Activated T-cell treated with anti-CD3 and anti-CD28 coated beads, Interleukin-2, amount 50 U/mL, for 24 hours (primary cell): ENCODE measurements at places on chromosomes 11 and 22.
A peak's percentile ranks its signal among the peaks of the same experiment; 100 is the strongest.

DNA sequence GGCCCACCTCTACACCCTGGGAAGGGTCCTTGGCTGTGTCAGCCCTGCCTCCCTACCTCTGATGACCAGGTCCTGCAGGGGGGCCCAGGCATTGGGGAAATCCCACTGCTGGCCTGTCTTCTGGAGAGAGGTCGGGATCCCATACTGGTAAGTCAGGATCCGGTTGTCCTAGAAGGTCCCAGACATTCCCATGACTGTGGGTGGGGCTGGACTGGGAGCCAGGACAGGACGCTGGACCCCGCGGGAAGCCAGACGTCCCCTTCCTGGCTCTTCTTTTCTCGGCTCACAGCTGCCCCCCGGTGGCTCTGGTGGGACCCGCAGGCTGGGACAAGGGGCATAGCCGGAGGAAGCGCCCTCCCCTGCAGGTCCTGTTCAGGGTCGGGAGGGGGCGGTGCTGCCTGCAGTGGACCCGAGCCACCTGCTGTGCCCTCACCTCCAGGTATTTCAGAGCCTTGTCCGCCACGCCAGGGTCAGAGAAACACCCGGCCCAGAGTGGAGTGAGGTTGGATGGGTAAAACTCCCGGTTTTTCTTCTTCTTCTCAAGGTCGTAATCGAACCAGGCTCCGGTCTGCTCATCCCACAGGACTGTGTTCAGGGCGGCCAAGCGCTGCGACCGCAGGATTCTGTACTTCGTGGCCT, 20.0 kb downstream of the TREH start:
- peak; percentile 94 for DNase-seq

DNA sequence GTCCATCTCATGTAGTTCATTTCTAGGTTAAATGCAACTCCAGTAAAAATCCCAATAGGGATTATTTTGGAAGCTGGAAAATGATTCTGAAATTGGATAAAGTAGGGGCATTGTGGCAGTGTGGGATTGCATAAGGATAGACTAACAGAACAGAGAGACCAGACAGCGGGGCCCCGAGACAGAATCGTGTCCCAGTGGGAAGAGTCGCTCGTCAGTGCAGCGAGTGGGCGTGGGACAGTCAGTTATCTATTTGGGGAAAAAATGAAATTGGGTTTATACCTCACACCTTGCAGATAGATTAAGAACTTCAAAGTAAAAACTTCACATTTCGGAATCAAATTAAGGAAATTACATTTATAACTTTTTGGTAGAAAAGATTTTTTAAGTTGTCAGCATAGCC, 10.6 kb downstream of the SART1 start:
- DNase-seq: no peak

DNA sequence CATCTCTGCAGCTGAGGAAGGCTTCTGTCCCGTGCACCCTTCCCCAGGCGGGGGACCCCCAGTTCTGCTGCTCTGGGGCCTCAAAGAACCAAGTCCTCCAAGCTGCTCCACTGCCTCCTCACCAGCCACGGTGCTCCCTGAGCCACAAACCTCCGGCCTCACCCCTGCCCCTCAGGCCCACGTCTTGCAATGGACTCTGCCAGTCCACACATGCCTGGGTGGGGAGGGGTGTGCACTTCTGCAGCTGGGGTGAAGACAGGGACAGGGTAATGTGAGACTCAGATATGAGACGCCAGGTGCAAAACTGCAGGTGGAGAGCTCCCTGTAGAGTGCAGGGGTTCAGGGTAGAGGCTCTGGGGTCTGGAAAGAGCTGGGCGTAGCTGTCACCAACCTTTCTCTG, 3.2 kb upstream of the PTDSS2 start:
- DNase-seq: no peak

DNA sequence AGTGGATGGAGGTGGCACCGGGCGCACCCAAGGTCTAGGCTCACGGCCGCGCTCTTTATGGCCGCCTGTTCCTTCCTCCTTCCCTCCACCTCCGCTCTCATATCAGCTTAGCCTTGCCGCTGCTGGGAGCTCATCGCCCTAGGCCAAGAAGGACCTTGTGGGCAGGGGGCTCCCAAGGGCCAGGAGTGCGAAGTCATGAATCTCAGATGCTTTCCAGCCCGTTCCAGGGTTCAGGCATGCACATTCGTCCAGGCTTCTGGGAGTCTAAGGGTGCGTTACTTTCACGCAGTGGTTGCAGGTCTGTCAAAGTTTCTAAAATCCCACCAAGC, 4.1 kb upstream of the GALR3 start:
- DNase-seq: no peak

GRCh38 chr11:17985517-17985916, 27.3 kb downstream of the SERGEF start:
- no peak for DNase-seq

DNA sequence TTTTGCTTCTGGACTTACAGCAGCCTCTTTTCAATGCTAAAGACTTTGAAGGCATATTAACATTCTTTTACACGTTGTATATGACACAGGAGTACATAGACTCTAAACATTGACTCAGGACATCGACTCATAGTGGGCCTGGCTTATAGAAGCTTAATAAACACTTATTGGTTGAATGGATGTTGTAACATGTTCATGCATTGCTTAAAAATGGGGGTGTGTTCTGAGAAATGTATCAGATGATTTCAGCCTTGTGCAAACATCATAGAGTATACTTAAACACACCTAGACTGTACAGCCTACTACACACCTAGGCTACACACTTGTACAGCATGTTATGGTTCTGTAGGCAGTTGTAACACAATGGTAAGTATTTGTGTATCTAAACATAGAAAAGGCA, 17.9 kb downstream of the TTC17 start:
- no peak for DNase-seq

DNA sequence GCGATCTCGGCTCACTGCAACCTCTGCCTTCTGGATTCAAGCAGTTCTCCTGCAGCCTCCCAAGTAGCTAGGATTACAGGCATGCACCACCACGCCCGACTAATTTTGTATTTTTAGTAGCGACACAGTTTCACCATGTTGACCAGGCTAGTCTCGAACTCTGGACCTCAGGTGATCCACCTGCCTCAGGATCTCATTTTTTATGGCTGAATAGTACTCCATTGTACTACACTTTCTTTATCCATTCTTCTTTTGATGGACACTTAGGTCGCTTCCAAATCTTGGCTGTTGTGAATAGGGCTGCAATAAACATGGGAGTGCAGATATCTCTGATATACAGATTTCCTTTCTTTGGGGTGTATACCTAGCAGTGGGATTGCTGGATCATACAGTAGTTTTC, 20.8 kb downstream of the XRCC6 start:
- peak; percentile 11 for DNase-seq

GRCh38 chr22:28911304-28911690, 27.9 kb downstream of the ZNRF3 start:
- DNase-seq: peak; percentile 27

GRCh38 chr11:34179026-34179675, 73.7 kb downstream of the NAT10 start:
- no peak for DNase-seq

DNA sequence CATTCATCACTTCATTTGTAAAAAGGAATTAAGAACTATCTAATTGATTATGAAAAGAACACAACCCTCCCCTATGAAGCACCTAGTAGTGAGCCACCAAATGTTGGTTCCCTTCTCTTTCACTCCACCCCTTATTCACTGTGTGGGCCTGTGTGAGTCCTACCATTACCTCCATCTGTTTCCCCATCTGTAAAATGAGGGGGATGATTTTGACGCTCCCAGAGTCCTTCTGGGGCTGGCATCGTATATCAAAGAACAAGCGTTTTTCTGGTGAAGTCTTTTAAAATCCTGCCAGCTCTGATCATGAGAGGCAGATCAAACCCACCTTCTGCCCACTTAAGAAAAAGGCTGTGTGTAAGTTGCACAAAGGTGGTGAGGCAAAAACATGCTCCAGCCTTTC, 96.6 kb upstream of the SEZ6L start:
- no peak for DNase-seq

DNA sequence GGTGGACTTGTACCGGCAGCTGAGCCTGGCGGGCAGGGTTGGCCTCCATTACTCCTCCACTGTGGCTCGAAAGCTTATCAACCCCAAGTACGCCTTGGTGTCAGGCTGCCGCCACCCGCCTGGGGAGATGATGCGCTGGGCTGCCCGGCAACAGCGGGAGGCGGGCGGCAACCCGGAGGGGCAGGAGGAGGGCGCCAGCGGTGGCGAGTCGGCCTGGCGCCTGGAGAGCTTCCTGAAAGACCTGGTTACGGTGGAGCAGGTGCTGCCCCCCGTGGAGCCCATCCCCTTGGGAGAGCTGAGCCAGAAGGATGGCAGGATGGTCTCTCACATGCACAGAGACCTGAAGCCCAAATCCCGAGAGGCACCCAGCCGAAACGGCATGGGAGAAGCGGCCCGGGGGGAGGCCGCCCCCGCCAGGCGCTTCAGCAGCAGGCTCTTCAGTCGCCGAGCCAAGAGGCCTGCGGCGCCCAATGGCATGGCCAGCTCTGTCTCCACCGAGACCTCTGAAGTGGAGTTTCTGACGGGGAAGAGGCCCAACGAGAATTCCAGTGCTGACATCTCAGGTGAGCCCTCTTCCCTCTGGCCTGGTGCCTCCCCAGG, 26.7 kb downstream of the FAM83F start:
- DNase-seq: no peak

GRCh38 chr22:33299245-33299956, 241.2 kb upstream of the SYN3 start:
- DNase-seq: no peak

DNA sequence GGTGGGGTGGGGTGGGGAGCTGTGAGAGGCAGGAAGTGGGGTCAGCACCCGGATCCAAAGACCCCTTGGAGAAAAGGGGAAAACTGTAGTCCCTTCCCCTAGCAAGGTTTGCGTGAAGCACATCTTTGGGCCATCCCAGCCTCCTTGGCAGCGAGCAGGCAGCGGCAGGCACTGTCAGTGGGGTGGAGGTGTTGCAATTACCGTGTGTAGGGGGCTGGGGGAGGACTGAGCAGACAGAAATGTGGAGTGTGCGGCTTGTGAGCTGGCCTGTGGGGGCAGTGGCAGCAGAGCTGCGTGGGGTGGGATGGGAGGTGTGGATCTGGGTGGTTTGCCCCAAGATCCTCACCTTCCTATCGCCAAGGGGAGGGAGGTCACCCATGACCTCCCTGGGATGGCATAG, 16.4 kb downstream of the DAGLA start:
- DNase-seq: no peak

DNA sequence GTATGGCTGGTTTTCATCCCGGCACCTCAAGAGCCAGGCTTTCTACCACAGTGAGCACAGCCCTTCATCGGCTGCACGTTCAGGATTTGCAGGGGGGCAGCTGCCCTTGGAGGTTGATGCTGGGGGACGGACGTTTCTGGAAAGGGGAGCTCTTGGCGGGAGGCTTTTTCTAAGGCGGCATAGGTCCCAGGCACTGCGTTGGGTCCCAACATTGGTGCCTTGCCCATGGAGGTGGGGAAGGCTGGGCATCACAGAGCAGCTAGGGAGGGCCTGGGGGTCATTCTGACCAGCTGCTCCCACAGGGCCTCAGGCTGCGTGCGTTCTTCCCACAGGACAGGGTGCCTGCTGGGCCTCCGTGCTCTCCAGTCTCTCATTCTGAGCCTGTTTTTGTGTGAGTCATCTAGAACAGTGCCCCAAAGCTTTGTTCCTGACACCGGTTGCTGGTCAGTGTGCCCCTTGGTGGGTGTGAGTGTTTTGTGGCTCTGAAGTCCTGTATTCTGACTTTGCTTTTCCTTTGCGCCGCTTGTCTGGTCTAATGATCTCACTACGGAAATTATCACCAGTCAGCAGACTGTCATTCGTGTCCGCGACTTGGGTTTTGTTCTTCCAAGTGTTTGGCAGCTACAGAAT, 275.9 kb downstream of the TBC1D22A start:
- no peak for DNase-seq

GRCh38 chr11:68312117-68312779, at the start of gene LRP5:
Gene LRP5, plus strand, starts transcription at chr11:68312591. Its CDS starts 124 bp downstream, at chr11:68312715.
- peak; percentile 51 for DNase-seq

GRCh38 chr11:69841859-69842698, 22.9 kb upstream of the FGF3 start:
- no peak for DNase-seq

GRCh38 chr11:74020539-74020938, 11.7 kb upstream of the UCP3 start:
- no peak for DNase-seq

- DNase-seq: no peak
Measured at GRCh38 chr11:76620489-76620888, 50.1 kb downstream of the LRRC32 start.

GRCh38 chr22:27669798-27670599, 131.6 kb downstream of the MN1 start:
- no peak for DNase-seq

- DNase-seq: no peak
Measured at GRCh38 chr22:30232716-30233218, 13.8 kb downstream of the LIF start.

- DNase-seq: no peak
Measured at GRCh38 chr11:110069158-110069737, 23.9 kb upstream of the ZC3H12C start.

GRCh38 chr22:31857247-31857646, 87.1 kb upstream of the YWHAH start:
- no peak for DNase-seq

- DNase-seq: no peak
Measured at GRCh38 chr11:128599729-128600128, 12.4 kb upstream of the ETS1 start.

DNA sequence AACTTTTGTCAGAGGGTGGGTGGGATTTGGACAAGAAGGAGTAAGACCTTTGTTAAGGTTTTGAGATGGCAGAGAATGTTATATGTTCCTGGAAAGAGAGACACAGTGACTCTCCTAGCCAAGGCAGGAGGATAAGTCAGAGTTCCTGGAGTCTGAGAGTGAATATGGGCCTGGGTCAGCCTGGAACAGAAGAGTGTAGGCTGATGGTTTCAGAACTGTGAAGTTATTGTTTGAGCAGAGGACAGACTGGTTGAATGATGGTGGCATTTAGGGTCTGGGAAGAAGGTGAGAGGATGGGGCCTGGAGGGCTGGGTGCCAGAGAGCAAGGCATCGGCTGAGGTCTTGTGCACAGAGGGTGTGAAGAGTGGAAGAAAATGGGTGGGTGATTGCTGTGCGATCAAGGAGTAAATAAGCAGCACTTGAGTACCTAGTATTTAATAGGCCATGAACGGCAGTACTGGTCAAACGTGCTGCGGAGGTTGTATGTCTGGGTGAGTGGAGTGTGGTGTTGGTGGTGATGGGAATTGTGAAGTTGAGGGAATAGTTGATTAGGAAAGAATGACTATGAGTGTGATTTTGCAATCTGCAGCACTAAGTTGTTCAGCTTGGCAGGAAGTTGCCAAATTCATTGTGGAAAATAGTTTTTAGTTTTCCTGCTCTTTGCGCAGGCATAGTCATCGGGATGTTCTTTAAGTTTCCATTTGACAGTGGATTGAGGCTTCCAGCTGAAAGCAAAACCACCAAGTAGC, 1.8 kb downstream of the PANX1 start:
- no peak for DNase-seq
